ENCODE measurements at places on chromosomes 2 and 18.
A peak's percentile ranks its signal among the peaks of the same experiment; 100 is the strongest.

GRCh38 chr2:65765376-65765775 lies 333.0 kb upstream of the SPRED2 start:
- DNase-seq: no peak

DNA sequence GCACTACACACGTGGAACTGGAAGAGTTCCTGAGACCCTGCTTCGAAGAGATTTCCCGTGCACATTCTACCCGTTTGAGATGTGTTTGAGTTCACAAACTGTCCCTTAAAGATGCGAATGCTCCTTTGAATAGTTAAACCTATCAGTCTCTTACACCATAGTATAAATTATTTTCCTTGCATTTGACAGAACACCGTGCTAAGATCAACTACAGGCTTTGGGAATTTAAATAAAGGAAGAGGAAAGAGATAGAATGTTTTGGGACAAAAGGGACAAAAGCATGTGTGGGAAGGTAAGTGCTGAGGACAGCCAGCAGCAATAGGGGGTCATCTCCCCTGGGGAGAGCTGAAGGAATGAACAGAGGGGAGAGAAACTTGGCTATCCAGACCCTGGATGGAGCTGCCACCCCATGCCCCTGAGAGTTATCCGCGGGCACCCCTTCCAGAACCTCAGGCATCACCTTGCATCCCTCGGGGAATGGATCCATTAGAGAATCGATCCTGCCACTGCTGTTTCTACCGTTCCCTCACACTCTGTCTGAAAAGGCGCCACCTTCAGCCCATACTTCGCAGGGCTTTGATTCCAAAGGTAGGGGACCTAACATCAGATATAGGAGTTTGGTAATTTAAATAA lies 888 bp upstream of the ADCY3 start:
- DNase-seq: no peak

DNA sequence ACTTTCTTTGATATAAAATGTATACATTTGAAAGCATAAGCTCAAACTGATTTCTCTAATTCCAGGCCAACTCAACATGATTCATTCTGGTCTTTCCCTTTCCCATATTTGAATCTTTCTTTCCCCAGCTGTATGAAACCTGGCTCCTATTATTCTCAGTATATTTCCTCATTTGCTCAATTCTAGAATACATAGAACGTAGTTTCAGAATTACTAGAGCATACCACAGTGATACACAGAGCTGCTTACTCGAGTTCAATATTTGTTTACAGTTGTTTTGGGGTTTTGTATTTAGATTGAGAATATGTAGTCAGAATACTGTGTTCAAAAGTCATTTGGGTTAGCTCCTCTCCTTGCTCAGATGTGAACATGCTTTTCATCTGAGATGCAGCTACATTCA lies 43.0 kb downstream of the TNFRSF11A start:
- DNase-seq: no peak

DNA sequence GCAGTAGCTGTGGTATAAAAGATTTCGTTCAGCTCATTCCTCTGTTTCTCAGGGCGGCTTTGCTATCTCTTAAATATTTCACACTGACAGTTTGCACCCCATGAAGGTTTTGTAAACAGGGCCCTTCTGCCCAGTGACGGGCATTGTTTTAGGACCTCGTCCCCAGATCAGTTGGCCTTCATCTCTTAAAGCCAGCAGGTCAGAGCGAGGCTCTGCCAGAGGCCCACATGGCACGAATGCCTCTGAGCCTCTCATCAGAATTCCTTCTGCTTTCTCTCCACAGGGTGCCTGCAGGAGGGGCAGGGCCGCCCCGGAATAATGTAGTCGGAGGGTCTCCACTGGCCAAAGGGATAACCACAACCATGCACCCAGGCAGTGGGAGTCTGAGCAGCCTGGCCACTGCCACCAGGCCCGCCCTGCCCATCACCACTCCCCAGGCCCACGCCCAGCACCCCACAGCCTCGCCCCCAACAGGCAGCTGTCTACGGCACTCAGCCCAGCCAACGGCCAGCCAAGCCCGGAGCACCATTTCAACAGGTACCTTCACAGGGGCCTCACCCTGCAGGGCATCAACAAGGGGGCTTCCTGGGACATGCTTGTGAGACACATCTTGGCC lies 177.0 kb downstream of the SEPTIN10 start:
- DNase-seq: peak; percentile 28

- no peak for DNase-seq
Measured at GRCh38 chr2:194252127-194252526, 1404.9 kb upstream of the SLC39A10 start.

DNA sequence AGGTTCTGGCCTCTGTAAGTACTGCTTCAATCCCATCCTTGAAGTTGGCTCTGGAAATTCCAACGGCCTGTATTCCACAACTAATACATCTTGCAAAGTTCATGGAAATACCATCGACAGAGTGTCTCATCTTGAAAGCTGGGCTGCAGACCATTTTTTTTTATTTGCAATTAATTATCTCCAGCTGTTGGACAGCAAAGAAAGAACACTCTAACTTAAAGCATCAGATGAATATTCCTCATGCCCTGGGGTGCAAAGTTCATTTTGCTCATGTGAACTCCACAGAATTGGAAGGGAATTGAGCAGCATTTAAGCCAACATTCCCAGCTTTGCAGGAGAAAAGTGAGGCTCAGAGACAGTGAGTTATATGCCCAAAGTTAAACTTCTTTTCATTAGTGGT lies 96.5 kb upstream of the PIEZO2 start:
- DNase-seq: peak; percentile 73

GRCh38 chr2:55056024-55056521 lies 5.8 kb upstream of the RTN4 start:
- no peak for DNase-seq

- no peak for DNase-seq
Measured at GRCh38 chr2:81481242-81481993, 1176.9 kb upstream of the LRRTM1 start.

- DNase-seq: no peak
Measured at GRCh38 chr18:48766026-48766425, 184.7 kb downstream of the SMAD7 start.

- no peak for DNase-seq
Measured at GRCh38 chr18:40867459-40867858, 1087.6 kb upstream of the PIK3C3 start.

GRCh38 chr2:12070153-12070552 lies 323.7 kb downstream of the LPIN1 start:
- no peak for DNase-seq

DNA sequence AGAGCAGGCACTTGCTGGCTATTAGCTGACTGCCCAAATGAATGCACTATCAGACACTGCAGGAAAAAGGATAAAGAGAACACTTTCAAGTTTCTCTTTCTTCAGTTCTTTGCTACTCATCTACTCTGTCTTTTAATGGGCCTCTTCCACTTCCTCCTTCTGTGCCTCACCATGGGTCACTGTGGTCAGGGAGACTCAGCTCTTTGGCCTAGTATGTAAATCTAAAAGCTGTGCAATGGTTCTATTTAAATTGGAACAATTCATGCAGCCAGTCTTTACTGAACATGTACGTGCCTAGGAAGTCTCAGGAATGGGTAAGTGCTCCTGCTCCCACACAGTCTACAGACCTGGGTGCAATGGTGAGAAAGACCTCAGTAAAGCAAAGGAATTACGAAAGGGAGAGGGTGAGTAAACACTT lies 79.1 kb upstream of the DNMT3A start:
- no peak for DNase-seq

- no peak for DNase-seq
Measured at GRCh38 chr2:105509269-105510086, 110.6 kb upstream of the FHL2 start.

- DNase-seq: no peak
Measured at GRCh38 chr2:147553775-147554271, 291.0 kb upstream of the ACVR2A start.

DNA sequence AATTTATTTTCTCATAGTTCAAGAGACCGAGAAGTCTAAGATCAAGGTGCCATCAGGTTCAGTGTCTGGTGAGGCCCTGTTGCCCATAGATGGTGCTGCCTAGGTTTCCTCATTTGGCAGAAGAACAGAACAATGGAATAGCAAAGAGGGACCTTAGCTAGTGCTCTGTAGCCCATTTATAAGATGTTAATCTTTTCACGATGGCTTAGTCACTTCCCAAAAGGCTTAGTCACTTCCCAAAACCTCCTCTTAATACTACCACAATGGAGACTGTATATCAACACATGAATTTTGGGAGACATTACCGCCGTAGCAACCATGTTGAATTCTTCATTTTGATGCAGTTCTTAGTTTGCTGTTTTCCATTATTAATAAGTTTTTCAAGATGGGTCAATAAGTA lies 246.3 kb upstream of the NRP2 start:
- DNase-seq: no peak

DNA sequence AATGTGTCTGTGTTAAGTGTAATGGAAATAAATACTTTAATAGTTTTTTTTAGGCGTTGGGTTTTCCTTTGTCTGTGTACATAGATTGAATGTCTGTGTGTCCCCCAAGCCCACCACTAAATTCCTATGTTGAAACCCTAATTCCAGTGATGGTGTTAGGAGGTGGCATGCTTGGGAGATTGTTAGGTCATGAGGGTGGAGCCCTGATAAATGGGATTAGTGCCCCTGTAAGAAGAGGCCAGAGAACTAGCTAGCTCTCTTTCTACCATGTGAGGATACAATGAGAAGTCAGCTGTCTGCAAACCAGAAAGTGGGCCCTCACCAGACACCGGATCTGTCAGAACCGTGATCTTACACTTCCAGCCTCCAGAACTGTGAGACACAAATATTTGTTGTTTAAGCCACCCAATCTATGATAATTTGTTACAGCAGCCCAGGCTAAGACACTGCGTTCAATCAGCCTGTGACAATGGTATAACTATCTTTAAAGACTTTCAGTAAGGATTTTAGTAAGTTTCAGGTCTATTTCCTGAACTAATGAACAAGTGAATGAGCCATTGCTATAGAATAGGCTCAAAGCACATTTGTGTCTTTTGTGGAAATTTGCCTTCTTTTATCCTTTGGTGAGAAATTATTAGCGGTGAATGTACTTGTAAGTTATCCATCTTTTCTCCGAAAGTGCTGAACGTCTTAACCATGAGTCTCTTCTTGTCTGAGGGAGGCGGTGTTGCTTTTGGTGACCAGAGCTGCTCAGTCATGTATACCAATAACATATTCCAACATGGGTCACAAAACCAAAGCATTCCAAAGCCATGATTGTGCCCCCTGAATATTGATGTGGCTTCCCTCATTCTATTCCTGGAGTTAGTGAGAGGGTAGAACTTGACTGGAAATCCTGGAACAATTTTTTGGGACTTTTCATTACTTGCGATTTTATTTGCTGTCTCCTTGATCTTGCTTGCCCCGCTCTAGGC lies 29.6 kb upstream of the IL1R1 start:
- no peak for DNase-seq

DNA sequence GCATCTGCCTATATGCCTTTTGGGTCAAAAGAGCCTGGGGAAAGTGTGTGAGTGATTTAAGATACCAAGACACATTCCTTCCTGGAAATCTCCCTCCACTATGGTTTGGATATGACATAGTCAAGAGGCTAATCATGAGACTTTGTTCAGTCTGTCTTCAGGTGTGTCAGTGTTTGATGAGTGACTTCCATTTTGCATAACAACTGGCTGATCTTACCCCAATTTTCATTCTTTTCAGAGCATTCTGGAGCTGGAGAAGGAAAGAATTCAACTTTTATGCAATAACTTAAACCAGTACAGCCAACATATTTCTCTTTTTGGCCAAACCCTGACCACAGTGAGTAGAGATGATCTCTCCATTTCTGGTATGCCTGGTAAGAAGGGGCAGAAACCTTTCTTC lies 39.4 kb downstream of the SPC25 start:
- no peak for DNase-seq

GRCh38 chr2:201806442-201807170 lies at the start of gene CDK15:
Gene CDK15 (plus strand): TSS chr2:201806537. CDS start chr2:201806665, 128 bp downstream.
- peak; percentile 53 for DNase-seq

DNA sequence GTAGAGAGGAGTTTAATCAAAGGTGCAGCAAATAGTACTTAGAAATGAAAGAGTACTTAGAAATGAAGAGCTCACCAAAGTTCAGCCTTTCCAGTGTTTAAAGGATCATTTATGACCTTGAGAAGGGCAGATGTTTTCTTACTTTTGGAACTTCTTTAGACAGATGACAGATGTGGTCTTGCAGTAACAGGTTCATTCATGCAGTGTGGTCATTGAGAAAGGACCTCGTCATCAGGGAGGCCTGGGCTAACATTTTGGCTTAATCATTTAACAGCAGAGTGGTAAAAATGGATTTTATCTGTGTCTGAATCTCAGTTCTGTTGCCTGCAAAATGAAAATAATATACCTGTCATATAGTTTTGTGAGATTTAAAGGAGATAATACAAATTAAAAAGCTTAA lies 75.1 kb upstream of the NT5C1B start:
- no peak for DNase-seq

GRCh38 chr2:170971071-170971470 lies 42.0 kb downstream of the GORASP2 start:
- DNase-seq: no peak

GRCh38 chr2:18484625-18485024 lies 75.8 kb downstream of the RDH14 start:
- DNase-seq: no peak

DNA sequence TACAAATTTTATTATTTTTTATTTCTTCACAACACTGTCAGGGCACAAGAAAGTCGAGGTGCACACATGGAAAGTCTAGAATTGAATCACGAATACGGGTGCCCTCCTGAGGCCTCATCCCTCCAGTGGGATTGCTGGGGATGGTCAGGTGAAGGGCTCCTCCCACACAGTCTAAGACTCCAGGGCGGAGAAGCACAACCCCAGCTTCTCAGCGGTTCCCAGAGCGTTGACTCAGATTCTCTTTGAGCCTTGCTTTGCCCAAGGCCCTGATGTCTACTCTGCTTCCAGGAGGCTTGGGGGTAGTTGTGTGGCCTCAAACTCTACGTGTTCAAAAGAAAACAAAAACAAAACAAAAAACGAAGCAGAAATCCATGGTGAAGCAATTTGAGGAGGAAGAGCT lies 108.4 kb downstream of the LYPD6B start:
- DNase-seq: no peak

- no peak for DNase-seq
Measured at GRCh38 chr2:65881592-65881991, 449.2 kb upstream of the SPRED2 start.

DNA sequence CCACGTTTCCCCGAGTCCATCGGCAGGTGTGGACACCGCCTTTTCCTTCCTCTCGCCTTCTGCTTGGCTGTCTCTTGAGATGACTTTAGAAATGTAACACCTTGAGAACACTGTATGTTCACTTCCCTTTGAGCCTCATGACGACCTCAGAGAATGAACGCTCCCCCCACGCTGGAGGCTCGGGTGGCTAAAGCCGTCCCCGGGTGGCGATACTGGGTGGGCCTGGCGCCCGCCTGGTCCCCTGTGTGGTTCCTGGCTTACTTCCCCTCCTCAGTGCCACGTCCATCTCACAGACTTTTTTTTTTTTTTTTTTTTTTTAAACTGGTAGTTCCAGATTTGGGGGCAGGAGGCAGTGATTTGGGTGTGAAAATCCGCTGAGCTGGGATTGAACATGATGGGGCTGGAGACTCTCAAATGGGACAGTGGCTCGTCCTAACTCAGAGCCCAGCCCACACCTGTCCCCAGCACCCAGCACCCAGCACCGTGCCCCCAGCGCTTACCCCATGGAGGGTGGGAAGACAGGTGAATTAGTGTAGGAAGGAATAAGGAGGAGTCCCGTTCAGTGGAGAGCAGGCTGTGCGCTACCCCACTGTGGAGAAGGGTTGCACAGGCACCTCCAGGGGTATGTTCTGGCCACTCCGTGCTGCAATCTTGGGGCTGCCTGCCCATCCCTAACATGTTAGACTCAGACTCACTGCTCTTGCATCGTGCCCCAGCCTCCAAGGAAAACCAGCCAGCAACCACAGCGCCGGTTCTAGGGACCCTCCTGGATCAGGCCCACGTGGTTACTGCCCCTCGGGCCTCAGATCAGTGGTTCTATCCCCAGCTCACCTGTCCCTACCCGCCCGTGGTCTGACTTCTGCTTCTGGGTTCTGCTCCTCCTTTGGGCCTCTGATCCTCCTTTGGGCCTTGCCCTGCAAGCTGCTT lies 174.0 kb downstream of the ASB1 start:
- DNase-seq: no peak
